LHCN-M2 (cell line): ENCODE measurements at places on chromosomes 3 and 15. TPM values are rescaled to one million over a fixed set of nuclear protein-coding genes. Genes with fewer than 3 reads are reported as not detected.

Gene DUOX1
- total RNA-seq, result under 0.01 and 0.06 TPM in 2 replicates

Gene GOLGA8O
- total RNA-seq, result 0.51 and 0.80 TPM in 2 replicates

Gene TOPBP1
- total RNA-seq, result 47.3 and 54.4 TPM in 2 replicates

Gene ACTC1
- total RNA-seq, result 634 and 759 TPM in 2 replicates

Gene C3orf22
- not detected in 2 replicates for total RNA-seq

Gene GP9
- total RNA-seq, result not detected in 2 replicates

Gene EFL1
- total RNA-seq, result 19.6 and 20.6 TPM in 2 replicates

Gene ANKRD34C
- total RNA-seq, result not detected in 2 replicates

Gene IMPG2
- 0.19 and 0.23 TPM in 2 replicates for total RNA-seq

Gene SLC28A2
- not detected in 2 replicates for total RNA-seq

Gene CAMK1
- 27.6 and 31.2 TPM in 2 replicates for total RNA-seq

Gene RGMA
- total RNA-seq, result 1.7 TPM in 1 of 2 replicates, not detected in the other

Gene GABRB3
- total RNA-seq, result not detected in 2 replicates
